GM20000 (cell line): ENCODE measurements at places on chromosomes 3 and 15.

GRCh38 chr3:26682406-26682805 lies 59.8 kb downstream of the LRRC3B start:
- DNase-seq, result no peak

DNA sequence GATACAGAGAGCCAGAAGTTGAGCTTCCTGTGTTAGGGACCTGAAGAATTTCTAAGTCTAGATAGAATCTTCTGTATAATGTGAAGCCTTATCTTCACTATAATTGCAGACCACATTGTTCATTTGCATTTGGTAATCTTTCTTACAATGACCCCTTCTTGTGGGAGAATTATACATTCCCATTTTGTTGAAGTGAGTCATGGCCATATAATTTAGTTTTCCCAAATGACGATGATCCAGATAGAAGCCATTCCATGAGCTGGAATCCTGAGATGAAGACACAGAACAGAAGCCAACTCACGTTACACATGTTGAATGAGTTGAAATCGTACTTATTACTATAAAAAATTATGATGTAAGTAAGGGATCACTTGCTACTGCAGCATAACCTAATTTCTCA lies 187.8 kb downstream of the TUSC7 start:
- no peak for DNase-seq

DNA sequence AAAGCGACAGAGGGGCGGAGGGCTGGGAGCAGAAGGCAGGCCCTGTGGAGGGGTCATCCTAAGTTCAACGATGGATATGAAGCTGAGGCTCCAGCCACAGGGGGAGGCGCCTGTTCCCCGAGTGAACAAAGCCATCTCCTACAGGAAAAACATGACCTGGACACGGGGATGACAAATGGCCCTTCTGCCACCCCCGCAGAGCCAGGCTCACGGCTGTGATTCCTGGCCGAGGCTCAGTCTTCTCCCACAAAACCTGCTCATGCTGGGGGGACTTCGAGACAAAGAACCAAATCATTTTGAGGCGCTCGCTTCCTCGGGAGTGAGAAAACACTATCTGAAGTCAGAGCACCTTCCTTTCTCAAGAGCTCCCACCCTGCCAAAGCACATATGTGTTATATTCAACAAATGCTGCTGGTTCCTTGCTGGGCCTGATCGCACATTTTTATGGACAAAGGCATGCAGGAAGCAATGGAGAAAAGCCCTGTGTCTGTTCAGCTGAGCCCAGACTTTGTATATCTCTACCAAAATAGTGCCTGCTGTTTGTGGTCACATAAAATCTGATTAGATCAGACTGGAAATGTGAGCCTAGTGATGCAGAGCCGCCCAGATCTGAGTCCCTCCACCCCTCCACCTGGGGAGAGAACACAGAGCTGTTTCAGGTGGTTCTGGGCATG lies 5.6 kb downstream of the RBP1 start:
- DNase-seq, result no peak

DNA sequence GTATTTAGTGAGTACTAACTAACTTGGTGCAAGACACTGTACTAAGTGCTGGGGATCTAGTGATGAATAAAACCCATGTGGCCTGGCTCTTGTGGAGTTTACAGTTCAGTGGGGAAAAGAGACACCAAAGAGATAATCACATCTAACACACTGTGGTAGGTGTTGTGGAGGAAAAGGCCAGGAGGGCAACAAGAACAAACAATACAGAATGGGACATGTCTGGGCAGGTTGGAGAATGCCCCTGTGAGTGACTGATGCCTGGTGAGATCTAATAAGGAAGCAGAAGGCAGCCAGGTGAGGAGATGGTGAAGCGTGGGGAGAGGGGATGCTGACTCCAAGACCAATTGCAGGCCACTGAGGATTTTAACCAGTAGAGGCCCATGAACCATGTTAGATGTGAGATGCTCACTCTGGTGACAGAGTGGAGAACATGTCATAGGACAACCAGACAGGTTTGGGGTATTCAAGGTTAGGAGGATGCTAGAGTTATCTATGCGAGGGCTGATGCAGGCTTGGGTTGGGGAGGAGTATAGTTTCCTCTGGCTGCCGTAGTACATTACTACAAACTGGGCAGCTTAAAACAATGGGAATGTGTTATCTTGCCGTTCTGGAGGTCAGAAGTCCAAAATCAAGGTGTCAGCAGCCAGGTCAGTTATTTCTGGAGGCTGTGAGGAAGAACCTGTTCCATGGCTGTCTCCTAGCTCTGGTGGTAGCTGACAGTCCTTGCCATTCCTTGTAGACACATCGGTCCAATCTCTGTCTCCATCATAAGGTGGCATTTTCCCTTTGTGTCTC lies 81.4 kb downstream of the ARNT2 start:
- no peak for DNase-seq

DNA sequence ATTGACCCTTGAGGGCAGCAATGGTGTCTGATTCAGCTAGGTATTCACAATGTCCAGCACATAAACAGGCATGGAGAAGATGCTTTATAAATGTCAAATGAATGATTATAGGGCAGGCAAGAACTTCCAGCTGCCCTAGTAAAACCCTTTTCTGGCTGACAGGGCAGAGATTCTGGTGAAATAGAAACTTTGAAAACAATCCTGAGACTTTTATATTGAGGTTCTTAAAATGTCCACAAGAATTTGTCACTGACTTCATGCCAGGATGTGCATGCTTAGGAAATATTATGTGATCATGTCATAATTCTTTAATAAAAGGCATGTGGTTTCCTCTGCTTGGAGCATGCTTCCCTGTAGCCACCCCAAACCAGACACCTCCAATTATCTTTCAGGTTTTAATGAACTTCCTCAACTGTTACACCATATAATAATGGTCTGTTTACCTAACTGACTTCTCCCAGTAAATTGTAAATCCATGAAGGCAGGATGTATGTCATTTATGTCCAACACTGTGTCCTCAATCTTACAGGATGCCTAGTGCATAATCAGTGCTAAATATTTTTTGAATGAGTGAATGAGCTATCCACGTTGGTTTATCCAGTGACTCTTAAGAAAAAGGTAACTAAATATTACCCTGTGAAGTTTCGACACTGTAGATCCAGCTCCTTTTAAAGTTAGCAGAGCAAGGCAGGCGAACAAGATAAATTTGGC lies 43.4 kb upstream of the CLRN1 start:
- DNase-seq, result no peak

GRCh38 chr15:32956006-32956405 lies 238.2 kb downstream of the GREM1 start:
- peak; percentile 32 for DNase-seq

- no peak for DNase-seq
These were observed 68.4 kb upstream of the HACD2 start for GRCh38 chr3:123653221-123653682.

- DNase-seq, result no peak
These were observed 2.2 kb downstream of the LTF start for GRCh38 chr3:46462511-46462910.

DNA sequence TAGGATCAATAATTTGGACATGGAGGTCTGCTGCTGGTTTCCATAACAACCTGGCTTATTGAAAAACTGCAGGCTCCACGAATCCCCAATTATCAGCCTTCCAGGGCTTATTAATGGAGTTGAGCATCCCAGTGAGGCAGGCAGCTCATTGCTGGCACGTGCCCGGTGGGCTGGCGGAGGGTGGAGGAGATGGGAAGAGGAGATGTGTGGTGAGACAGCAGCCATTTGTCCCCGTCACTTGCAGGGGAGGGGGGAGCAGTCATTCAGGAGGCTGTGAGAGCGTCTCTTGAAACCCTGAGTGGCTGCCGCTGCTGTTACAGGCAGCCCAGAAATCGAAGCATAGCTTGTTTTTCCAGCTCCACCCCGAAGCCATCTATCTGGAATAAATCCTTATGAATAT lies 70.6 kb downstream of the GAP43 start:
- no peak for DNase-seq

- DNase-seq, result no peak
These were observed 36.7 kb downstream of the ACAN start for GRCh38 chr15:88839961-88840360.

DNA sequence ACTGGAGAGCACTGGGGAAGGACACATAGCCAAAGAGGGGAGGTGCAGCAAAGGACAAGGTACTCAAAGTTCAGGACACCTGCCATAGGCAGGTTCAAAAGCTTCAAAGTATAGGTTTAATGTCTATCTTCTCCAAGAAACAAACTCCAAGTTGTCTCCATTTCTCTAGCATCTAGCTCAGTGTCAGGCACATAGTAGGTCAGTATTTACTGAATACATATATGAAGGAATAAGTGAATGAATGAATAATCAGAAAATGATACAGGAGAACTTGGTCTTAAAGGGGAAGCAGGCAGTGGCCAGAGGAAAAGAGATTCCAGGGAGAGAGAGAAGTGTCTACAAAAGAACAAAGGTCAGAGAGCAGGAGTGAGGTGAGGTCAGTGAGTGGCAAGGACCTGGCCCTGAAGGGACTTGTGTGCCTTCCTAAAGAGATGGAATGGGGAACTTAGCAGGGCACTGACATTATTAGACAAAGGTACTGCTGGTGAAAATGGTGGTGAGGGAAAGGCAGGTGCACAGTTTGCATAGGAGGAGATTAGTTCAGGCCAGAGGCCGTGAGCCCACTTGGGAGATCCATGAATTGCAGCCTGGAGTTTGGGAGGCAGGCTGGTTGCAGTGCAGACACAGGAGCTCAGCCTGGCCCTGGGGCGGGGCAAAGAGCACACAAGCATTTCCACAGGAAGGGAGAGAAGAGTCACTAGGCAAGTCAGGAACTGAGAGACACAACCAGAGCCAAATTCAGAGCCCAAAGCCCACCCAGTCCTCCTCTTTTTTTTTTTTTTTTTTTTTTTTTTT lies 21.4 kb downstream of the TBC1D2B start:
- DNase-seq, result no peak

- no peak for DNase-seq
These were observed 93.2 kb downstream of the GHSR start for GRCh38 chr3:172354931-172355499.

DNA sequence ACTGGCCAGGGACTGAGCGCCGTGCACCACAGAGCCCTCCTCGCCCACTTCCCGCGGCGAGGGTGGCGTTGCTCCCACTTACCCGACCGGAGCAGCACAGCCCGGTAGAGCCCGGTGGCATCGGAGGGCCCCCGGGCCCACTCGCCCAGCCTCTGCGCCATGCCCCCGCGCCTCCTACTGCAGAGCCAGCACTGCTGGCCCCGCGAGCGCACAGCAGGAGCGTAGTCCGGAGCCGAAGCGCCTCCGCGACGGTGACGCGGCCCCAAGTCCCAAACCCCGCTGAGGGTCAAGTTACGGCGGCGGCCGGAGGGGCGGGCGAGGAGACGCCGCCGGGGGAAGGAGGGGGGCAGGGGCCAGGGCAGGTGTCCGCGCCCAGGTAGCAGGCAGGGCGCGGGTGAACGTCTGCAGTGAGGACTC lies 9.6 kb upstream of the FAM107A start:
- DNase-seq, result no peak

GRCh38 chr15:28998511-28998910 lies 112.7 kb downstream of the APBA2 start:
- no peak for DNase-seq

DNA sequence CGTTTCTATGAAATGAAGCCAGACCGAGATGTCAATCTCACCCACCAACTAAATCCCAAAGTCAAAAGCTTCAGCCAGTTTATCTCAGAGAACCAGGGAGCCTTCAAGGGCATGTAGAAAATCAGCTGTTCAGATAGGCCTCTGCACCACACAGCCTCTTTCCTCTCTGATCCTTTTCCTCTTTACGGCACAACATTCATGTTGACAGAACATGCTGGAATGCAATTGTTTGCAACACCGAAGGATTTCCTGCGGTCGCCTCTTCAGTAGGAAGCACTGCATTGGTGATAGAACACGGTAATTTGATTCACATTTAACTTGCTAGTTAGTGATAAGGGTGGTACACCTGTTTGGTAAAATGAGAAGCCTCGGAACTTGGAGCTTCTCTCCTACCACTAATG lies 41.9 kb upstream of the TRA2B start:
- no peak for DNase-seq

- DNase-seq, result no peak
These were observed 65.3 kb downstream of the CLASP2 start for GRCh38 chr3:33652736-33653135.

- DNase-seq, result no peak
These were observed 11.3 kb downstream of the PPARG start for GRCh38 chr3:12300137-12300536.

DNA sequence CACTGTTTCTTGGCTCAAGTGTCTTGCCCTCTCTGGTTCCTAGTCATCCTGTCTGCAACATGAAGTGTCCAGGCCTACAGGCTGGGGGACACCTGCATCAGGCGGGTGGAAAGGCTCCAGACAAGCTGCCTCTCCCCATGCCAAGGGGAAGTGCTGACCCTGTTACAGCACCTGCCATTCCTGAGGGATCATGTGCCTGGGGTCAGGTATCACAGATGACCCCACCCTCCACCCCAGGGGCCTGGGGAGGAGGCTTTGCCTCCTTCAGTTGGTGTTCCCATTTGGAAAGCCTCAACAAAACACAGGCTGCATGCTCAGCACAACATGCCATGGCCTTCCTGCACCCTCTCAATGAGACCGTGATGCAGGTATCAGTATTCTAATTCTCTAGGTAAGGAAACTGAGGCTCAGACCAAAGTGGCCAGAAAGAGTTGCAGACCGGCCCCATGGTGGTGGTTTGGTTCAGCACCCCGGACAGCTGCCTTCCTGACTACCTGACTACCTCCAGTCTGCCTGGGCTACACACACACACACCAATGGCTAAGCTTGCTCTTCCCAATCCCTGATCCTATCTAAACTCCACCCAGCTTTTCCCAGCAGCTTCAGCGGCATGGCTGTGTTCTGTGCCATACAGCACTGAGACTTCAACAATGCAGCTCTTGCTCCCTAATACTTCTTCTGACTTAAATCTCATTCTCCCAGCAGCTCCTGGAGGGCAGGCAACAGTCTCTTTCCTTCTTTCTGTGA lies 69.7 kb upstream of the LINGO1 start:
- peak; percentile 63 for DNase-seq

- DNase-seq, result no peak
These were observed 460.7 kb upstream of the CBLB start for GRCh38 chr3:106329521-106329920.

DNA sequence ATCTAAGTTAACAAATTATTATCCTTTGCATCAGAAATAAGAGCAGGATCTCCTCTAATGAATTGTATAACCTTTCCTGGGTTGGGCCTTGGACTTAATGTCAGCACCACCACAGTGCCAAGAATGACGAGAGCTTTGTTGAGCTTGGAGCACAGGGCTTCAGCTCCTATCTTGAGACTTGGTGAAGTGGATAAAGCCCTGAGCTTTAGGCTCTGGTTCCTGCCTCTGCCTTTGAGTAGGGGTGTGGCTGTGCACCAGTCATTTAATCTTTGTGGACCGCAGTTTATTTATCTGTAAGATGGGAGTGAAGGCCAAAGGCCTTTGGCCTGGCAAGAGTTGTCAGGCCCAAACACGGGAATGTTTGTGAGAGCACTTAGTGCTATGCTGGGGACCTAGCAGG lies 162.2 kb downstream of the VGLL4 start:
- no peak for DNase-seq

DNA sequence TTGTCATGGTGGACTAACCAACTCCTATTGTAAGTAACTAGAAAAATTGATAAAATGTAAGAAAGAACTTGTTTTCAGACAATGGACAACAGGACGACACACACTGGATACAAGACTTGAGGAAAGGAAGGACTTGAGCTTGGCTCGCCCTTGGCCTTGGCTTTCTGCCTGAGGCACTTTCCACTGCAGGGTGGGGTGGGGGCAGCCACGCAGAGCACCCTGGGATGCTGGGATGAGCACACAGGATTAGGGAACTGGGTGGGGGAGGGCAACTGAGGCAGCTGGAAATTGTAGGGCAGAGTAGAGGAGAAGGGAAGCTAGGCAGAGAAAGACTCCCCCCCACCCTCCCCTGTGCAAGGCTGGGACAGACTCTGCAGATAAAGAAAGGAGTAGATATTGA lies 25.5 kb upstream of the HHATL start:
- DNase-seq, result no peak
